Stimulated activated CD8-positive, alpha-beta memory T cell treated with anti-CD3 and anti-CD28 coated beads, Interleukin-7, amount 100 ng/mL, for 4 hours (primary cell): ENCODE measurements at places on chromosomes 11 and 22.

GRCh38 chr11:3836903-3837302, 3.9 kb downstream of the RHOG start:
- DNase-seq = peak; percentile 45

DNA sequence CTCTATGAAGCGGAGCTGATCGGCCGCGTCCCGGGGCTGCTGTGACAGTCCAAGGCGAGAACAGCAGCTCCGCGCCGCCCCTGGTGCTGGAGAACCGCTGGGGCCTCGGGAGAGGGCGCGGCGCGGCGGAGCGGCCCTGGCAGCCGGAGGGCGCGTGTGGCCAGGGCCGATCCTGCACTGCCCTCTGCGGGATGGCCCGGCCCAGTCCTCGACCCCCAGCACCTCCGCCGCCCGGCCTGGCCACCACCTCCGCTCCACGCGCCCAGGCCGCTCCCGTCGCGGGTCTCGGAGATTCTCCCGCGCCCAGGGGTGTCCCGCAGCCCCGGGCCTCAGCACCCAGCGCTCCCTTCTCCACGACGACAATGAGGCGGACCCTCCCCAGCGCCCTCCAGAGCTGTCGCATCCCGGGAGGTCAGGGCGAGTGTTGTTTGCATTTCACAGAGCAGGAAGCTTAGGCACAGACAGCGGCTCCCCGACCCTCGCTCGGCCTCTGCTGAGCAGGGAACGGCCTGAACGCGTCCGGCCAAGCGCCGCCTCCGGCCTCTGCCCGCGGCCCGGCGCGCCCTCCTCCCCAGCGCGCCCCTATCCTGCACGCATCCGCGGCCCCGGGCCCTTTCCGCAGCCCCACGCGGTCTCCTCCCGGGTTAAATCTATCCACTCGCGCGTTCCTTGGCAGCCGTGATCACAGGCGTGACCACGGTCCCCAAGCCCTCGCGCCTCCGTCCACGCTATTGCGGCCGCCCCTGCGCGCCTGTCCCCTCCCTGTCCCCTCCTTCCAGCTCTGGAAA, 109.7 kb downstream of the WNT7B start:
- no peak for DNase-seq

DNA sequence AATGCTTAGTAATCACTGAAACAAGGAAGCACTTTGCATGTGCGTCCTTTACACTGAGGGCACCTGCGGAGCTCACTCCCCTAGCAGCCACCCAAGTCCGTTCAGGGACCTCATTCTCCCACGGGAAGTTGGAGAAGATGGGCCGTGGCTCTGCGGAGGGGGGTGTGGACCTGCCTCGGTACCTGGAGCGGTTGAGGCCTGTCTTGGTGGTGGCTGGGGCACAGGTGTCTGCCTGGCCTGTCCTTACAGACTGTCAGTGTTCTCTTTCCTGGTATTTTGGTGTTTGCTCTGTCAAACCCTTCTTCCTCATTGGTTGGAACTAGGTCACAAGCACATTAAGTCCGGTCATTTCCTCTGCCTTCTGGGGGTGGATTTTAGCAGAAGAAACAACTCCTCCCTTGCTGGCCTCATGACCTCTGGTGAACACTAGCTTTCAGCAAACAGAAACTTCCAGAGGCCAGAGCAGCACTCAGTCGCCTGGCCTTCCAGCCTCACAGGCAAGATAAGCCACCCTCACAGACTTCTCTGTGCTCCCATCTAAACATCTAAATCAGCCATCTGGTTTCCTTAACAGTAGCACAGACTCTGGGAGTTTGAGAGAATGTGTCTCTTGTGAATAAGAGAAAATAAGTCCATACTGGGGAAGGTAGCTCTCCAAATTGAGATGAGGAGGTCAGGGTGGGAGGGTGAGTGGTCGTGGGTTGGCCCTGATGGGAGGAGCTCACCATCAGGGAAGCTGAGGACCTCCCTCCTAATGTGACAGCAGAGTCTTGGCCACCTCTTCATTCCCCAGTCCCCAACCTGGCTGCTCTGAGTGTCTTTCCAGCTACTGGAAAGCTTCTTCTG, 8.6 kb downstream of the SNAP29 start:
- DNase-seq = no peak

DNA sequence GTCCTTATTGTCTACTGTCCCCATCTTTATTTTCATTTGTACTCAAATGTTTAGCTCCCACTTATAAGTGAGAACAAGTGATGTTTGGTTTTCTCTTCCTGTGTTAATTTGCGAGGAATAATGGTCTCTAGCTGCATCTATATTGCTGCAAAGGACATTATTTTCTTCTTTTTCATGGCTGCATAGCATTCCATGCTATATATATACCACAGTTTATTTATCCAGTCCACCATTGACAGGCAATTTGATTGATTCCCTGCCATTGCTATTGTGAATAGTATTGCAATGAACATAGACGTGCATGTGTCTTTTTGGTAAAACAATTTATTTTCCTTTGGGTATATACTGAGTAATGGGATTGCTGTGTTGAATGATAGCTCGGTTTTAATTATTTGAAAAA, 1545.8 kb upstream of the RAG2 start:
- no peak for DNase-seq

- DNase-seq = no peak
Observed at GRCh38 chr11:87076874-87077429, 39.2 kb downstream of the TMEM135 start.

- DNase-seq = no peak
Observed at GRCh38 chr11:62600367-62601121, 1.1 kb downstream of the MTA2 start.

- no peak for DNase-seq
Observed at GRCh38 chr11:121435551-121436511, 16.3 kb upstream of the SORL1 start.

- DNase-seq = no peak
Observed at GRCh38 chr11:77428598-77428997, 45.3 kb downstream of the PAK1 start.

DNA sequence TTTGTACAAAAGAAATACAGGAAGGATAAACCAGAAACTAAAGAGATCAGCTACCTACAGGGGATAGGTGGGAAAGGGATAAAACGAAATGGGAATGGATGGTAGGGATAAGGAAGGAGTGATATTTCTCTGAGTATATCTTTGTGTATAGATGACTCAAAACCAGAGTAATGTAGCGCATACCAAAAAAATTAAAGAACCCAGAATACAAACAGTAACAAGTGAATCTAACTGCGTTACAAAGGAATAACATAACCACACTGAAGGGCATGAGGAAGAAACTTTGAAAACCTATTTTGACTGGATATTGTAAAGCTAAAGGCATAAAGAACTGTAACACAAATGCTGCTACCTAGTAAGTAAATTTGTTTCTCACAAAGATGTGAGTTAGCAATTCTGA, 37.9 kb downstream of the MAPK1 start:
- no peak for DNase-seq

DNA sequence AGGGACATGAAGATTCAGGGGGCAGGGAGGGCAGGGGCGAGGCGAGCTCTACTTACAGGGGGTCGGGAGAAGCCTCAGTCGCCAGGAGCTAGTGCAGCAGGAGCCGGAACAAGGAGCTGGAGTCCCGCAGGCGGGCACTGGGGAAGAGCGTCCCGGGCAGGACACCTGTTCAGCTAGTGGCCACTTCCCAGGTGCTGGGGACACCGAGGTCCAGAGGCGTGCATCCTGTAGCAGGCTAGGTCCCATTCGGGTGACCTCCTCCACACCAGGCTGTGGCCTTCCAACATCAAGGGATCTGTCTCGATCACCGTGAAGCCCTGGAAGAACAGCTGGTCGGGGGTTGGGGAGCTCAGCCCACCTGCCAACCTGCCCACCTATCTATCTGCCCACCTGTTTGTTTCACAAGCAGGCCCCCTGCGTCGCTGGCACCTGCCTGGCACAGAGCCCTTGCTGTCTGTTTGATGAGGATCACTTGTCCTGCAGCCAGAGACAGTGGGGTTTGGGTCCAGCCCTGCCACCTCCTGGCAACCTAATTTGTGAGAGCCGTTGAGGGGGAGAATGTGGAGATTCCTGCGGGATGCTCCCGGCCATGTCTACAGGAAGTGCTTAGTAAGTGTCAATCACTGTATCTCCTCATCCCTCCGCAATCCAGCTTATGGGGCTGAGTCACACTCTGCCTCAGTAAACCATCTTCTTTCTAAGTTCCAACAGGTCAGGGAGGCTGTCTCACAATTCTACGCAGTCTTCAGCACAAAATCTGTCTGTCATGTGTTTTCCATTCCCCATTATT, 940.9 kb downstream of the BRD1 start:
- DNase-seq = no peak

DNA sequence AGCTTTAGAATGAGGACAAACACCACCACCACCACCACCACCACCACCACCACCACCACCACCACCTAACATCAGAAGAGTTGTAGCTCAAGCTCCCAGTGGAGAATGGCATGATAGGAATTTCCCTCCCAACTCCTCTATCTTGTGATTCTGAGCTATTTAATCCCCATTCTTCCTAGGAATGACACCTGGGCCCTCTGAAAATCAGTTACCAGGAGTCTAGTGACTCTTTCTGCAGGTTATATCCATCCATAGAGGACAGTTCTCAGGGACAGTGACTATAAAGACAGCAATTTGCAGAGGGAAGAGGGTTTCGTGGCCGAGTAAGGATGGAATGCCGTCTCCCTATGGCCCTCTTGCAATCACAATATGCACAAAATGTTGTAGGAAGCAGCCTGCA, 27.8 kb downstream of the MYH9 start:
- DNase-seq = no peak

DNA sequence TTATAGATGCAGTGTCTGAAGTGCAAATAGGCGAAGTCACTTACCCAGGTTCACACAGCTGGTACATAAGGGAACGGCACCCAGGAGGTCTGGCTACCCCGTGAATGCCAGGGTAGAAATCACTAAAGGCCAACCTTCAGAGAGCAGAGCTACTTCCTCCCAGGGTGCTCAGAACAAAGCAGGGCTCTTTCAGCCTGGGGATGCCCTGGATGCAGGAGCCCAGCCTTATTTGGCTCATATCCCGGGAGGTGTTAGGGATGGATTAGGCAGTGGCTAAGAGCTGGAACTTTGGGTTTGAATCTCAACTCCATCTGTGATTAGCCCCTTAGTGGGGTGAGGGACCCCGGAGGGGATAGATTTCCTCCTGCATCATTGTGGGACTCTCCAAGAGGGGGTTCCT, 33.1 kb upstream of the ASPHD2 start:
- no peak for DNase-seq

DNA sequence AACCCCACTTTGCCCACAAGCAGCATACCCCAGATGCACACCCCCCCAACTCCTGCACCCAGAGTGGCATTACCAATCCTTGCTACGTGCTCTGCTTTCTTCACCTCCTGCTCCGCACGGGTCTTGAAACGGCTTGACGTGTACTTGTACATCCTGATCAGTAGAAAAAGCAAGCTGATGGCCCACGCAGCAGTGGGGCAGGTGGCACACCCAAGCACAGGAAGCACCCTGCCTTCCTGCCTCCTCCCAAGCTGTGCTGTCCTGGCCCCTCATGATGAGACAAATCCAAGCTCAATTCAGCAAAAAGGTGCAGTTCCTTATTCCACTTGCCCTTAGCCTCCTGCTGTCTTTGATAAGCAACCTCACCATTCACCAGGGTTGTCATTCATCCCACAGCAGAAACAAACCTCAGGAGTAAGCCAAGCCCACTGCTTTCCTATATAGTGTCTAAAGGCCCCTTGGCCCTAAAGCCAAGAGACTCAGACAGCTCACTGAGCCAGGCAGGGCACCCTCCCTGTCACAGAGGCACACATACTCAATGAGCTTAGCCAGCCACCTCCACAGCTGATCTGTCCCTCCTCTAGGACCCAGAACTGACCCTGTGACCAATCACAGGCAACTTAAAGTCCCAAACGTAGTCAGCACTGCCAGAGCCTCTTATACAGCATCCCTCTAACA, 27.8 kb downstream of the MORC2 start:
- peak; percentile 22 for DNase-seq

- DNase-seq = no peak
Observed at GRCh38 chr11:28146123-28146751, 38.0 kb downstream of the METTL15 start.

- DNase-seq = no peak
Observed at GRCh38 chr11:980438-981357, 55.0 kb downstream of the AP2A2 start.

DNA sequence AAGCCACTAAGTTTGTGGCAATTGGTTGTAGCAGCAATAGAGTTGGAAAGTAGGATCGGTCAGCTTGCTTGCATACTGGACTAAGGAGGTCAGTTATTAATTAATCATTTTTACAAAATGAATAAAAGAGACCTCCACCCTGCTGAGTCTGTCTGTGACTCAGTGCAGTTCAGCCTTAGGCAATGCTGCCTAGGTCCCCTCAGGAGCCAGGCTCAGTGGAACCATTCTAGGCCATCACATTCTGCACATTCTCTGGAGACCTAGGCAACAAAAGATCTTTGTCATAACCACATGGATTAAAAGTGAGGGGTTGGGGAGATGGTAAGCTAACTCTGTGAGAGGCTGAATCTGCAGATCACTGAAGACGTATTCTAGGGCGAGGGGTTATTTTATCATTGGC, 178.7 kb upstream of the CADM1 start:
- no peak for DNase-seq

GRCh38 chr11:118064956-118065355, 11.9 kb upstream of the TMPRSS4 start:
- no peak for DNase-seq
